ENCODE measurements at places on chromosomes 7 and 10.
A peak's percentile ranks its signal among the peaks of the same experiment; 100 is the strongest.

DNA sequence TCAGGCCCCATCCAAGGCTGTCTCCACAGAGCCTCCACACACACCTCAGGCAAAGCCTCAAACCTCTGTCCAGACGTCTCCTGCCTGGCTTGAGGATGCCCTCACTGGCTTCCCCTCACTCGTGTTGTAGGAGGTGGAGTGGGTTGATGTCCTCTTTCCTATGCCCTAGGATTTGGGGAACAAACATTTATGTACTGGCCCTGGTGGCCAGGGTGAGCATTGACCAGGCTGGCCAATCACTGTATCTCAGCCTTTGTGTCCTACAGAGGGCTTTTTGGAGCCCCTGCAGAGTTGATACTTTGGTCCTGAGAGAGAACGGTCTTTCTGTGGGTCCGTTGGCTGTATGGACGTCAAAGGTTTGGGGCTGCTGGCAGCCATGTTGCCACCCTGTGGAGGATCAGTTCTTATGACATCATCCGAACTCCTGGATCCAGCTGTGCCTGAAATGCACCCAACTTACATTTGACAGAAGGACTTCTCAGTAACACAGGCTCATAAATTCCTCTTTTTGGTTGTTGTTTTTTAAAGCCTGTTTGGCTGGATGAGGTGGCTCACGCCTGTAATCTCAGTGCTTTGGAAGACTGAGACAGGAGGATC, 2.3 kb upstream of the GRID2IP start:
- DNase-seq: no peak

- DNase-seq: no peak
These were observed 24.3 kb downstream of the PTPN12 start for GRCh38 chr7:77561352-77561751.

DNA sequence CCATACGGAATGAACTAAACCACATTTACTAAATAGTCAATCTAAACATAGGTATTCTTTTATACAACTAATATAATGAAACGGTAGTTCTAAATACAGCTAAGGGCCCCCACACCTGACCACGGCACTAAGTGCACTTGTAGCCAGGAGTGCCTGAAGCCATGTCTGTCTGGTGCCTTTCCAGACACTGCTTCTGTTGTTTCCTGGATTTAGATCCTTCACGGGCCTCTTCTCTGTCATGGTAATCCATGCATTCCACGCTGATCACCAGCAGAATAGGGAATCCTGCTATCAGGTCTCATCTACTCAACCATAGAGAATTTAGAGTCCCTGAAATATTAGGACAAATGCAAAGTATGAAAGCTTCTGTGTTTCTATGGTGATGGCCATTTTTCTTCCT, 37.8 kb downstream of the OSBPL3 start:
- DNase-seq: no peak

- DNase-seq: peak; percentile 35
These were observed 103.6 kb downstream of the NPSR1 start for GRCh38 chr7:34761627-34762026.

- no peak for DNase-seq
These were observed 655.0 kb upstream of the ADARB2 start for GRCh38 chr10:2392145-2392812.

DNA sequence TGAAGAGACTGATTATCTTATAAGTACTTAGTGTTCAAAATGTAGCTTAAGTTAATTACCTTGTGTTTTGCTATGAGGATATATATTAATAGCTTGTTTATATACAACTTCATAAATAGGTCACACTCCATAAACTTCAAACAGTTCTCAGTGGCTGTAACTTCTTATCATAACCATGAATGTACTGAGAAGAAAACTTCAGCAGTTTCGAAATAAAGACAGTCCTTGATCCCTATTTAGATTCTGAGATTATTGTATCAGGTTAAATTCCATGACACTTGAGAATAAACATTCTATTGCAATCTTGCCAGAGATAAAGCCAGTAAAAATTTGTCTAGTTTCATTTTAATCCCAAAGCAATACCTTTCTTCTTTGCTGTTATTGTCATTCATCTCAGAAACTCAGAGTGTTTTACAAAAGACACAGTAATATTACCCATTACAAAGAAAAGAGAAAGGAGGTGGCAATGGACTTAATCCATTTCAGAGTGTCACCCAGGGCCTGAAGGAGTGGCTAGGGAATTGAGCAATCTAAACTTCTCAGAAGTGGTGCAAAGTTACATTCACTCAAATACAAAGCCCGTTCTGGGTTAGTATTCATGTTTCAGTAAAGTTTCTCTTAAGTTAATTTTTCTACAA, 403.6 kb downstream of the SEMA3D start:
- DNase-seq: peak; percentile 26

DNA sequence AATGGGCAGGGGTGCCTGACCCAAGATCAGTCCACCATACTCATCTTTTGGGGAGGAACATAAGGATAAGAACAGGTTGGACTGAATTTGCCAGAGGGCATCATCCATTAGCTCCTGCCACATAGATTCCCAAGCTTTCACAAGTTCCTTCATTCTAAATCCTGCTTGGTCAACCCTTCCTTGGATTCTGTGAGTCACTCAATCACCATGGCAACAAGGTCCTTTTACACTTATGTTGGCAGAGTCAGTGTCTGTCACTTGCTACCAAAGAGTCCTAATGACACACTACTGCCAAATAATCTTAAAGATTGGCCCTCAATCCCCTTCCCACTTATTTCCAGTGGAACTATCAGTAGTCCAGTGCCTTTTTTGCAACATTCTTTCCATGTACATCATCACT, 5.0 kb upstream of the LGI1 start:
- peak; percentile 69 for DNase-seq

DNA sequence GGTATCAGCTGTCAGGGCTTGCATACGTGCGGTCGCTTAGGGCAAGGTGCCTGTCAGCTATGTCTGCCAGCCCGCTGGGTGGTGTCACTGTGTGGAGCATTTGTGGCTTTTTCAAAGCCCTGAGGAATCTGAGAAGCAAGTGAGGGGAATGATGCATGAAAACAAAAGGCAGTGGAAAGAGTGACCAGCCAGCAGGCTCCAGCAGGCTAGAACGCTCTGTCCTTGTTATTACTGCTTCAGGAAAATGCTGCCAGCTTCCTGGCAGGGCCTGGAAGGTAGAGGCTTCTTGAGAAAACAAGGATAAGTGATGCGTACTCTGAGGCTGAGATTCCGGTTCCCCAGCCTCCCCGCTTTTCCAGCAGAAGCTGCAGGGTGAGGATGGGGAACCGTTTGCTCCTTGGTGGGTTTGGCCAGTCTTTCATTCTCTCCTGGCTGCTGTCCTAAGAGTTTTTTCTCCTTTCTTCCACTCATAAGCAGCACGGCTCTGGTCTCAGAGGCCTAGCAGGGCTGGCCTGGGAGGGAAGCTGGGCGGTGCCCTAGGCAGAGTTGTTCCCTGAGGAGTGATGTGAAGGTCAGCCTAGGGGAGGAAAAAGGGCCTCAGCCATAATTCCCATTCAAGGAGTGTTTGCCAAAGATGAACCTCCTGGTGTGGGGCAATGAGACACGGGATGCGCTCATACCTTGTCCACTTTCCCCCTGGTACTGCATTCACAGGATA, 42.8 kb upstream of the MKLN1 start:
- peak; percentile 36 for DNase-seq

- DNase-seq: peak; percentile 30
These were observed 116.5 kb upstream of the EEPD1 start for GRCh38 chr7:36036590-36036989.

DNA sequence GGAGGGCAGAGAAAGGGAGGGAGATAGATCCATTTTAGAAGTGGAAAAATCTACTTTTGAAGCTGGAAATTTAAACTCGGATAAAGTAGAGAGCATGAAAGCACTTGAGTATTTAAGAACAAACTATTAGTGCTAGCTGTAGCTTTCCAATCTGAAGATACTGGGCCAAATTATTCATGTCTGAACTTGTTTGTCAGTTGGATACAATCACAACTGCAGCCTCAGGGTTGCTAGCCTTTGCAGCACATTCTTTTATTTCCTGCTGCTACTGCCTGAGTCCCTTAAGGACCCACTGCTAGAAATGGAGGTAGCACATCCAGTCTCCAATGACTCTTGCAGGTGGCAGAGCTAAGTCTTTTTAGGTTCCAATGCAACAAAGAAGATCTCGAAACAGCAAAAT, 8.3 kb upstream of the SLC25A13 start:
- peak; percentile 92 for DNase-seq

DNA sequence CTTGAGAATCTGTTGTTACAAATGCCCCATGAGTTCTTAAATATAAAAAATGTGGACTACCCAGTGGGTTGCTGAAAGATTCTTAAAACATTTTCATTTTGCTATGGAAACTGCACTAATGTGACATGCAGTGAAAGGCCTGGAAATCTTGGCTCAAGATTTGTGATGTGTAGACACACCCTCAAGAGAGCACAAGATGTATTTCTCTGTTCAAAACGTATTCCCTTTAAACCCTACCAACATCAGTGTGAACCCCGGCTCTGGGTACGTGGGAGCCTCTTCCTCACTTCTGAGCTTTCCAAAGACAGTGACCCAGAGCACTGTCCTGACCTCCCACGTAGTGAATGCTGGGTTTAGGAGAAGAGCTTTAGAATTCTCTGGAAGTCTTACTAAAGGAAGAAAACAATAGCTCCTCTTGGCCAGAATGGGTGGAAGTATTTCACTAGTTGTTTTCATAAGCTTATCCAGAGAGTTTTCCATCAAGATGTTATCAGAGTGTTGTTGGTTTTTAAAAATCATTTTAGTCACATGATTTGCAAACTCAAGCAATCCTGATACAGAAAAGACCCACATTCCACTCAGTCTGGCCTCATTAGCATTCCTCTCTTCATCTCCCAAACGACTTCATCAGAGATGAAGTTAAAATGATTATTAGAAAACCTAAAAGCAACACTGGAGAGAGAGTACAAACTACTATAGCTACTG, 81.5 kb upstream of the AFAP1L2 start:
- no peak for DNase-seq

DNA sequence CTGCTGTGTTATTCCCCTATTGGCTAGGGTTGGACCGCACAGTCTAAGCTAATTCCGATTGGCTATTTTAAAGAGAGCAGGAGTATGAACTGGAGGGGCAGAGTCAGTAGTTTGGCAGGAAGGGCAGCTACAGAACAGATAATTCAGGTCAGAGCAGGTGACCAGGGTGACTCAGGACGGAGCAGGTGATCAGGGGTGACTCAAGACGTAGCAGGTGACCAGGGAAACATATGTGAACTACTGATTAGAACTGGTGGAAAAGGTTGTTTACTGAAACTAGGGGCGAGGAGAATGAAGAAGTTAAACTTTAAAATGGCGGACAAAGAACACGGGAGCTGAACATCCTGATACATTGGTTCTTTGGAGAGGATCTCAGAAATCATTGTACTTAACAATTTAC, 102.3 kb downstream of the CCDC7 start:
- DNase-seq: peak; percentile 3

GRCh38 chr7:18472161-18472483, 23.4 kb upstream of the HDAC9 start:
- no peak for DNase-seq

DNA sequence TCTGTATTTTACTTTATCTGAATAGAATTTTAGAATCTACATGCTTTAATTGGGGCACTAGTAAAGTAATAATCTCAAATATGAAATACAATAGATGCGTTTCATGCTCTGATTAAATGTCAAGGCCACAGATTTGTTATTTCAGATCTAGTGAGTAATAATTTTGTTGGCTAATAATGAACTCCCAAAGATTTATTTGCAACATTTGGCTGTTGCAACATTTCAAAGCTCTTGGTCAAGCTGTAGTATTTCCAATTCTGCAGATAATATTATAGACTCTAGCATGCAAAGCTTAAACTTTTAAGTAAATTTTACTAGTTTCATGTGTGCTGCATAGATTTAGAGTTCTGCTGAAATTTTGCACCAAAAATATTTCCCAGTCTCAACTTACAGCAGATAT, 16.7 kb downstream of the LRRN3 start:
- peak; percentile 21 for DNase-seq

GRCh38 chr7:38206071-38206470, 28.0 kb downstream of the STARD3NL start:
- no peak for DNase-seq

DNA sequence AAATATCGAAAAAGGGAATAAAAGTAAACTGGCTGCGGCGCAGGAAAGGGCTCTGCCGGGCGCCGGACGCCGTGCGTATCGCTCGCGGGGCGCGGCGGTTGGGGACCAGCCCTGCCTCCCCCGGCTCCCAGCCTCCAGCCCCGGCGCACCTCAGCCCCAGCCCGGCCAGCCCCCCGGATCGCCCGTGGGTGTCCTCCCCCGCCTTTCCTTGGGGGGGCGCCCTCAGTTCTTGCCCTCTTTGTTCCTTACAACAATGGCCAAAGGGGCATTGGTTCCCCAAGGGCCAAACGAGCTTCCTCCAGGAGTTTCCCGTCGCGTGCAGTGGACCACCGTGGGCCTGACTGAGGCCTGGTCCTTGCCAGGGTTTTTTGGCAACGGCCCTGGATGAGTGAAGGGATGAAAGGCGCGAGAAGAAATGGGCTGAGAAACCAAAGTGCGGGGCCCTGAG, 1.2 kb downstream of the MACROH2A2 start:
- DNase-seq: no peak

GRCh38 chr7:47743965-47744591, 162.2 kb upstream of the TNS3 start:
- no peak for DNase-seq

- peak; percentile 31 for DNase-seq
These were observed 131.6 kb downstream of the PDE1C start for GRCh38 chr7:31938650-31939049.
